Ovary (tissue), 10 donors: ENCODE measurements at places on chromosomes 6 and 20.

DNA sequence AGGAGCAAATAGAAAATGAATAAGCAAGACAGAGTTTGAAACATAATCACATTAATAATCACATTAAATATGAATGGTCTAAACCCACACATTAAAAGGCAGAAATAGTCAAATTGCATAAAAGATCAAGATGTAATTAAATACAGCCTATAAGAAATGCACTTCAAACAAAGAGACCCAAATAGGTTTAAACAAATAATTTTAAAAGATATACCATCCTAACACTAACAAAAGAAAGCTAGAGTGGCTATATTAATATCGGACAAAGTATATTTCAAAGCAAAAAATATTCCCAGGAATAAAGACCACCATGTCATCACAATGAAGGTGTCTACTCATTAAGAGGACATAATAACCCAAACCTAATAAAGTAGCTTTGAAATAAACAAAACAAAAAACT lies 140.2 kb downstream of the WDR27 start:
- no peaks in the 10 kb centered on the region for H3K4me1 ChIP-seq
- no peak overlapping the region for H3K27ac ChIP-seq
- no peaks in the 10 kb centered on the region for H3K27me3 ChIP-seq

GRCh38 chr20:57240581-57241362 lies 25.7 kb downstream of the BMP7 start:
- no peaks in the 10 kb centered on the region for H3K4me1 ChIP-seq
- H3K36me3 ChIP-seq: no peaks in the 10 kb centered on the region
- no peak overlapping the region for H3K4me3 ChIP-seq
- no peak overlapping the region for H3K27ac ChIP-seq

- H3K4me3 ChIP-seq: no peak overlapping the region
- DNase-seq: no peak
- H3K27ac ChIP-seq: no peak overlapping the region
These were observed 71.3 kb upstream of the IYD start for GRCh38 chr6:150297327-150298029.

- H3K4me3 ChIP-seq: no peak overlapping the region
- no peaks in the 10 kb centered on the region for H3K4me1 ChIP-seq
- no peak for DNase-seq
- H3K27me3 ChIP-seq: no peaks in the 10 kb centered on the region
- H3K27ac ChIP-seq: no peak overlapping the region
These were observed 24.4 kb upstream of the EDN1 start for GRCh38 chr6:12265791-12266190.

- H3K4me3 ChIP-seq: no peak overlapping the region
- H3K4me1 ChIP-seq: no peaks in the 10 kb centered on the region
- no peak overlapping the region for H3K27ac ChIP-seq
- H3K36me3 ChIP-seq: no peaks in the 10 kb centered on the region
These were observed 58.6 kb downstream of the PPP1R3G start for GRCh38 chr6:5143634-5144311.

DNA sequence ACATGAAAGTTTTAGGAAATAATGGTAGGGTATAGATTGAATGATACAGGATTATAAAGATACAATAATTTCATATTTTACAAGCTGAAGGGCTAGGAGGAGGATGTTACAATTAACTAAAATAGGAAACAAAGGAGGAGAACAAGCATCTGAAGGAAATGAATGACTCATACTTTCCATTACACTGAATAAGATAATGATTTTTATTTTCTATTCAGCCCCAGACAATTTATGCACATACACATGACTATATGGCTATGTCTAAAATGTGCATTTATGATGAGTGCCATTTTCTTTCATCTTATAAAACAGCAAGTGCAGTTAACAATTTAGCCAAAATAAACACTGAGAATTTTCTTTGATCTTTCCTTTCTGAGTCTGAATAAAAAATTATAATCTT lies 994.6 kb upstream of the ADGRB3 start:
- no peaks in the 10 kb centered on the region for H3K4me1 ChIP-seq
- no peak for DNase-seq
- no peaks in the 10 kb centered on the region for H3K27me3 ChIP-seq
- no peak overlapping the region for H3K27ac ChIP-seq

DNA sequence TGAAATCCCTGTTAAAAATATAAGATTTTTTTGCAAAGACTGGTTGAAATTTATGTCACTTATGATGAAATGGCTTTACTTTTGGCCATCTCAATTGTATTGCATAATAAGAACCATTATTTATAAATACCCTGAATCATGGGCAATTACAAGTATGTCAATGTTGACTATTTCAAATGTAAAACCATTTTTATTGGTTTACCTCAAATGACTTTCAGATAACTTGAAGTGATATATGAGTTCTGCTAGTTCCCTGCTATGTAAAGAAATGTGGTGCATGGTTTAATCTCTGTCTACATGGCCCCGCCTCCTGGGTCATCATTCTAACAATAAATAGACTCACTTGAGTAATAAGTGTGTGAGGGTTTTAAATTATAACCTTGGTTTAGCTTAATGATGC lies 275.6 kb upstream of the PREP start:
- no peaks in the 10 kb centered on the region for H3K4me1 ChIP-seq
- no peak for DNase-seq
- no peak overlapping the region for H3K27ac ChIP-seq
- no peaks in the 10 kb centered on the region for H3K27me3 ChIP-seq

DNA sequence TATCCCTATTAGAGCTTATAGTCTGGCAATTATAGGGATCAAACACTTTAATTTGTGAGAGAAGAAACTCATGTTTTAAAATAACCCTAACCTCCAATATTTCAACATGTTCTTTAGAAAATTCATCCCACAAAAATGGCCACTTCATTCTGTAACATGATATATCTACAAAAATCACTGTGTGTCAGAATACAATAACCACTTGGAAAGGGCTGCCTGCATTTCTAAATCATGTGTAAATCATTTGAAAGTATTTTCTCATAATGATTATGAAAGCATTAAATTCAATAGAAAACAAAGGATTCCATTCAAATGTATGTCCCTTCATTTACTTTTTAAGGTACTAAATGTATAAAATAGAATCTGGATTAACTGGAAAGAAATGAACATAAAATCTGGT lies 101.4 kb upstream of the NHSL1 start:
- no peaks in the 10 kb centered on the region for H3K27me3 ChIP-seq
- DNase-seq: no peak
- no peaks in the 10 kb centered on the region for H3K36me3 ChIP-seq
- H3K4me3 ChIP-seq: no peak overlapping the region

- peaks cover 6% of the 10 kb centered on the region for H3K4me1 ChIP-seq
- H3K36me3 ChIP-seq: no peaks in the 10 kb centered on the region
- no peaks in the 10 kb centered on the region for H3K27me3 ChIP-seq
- no peak overlapping the region for H3K27ac ChIP-seq
- no peak for DNase-seq
These were observed 87.5 kb upstream of the RPS6KA2 start for GRCh38 chr6:166714581-166714980.

- no peak for DNase-seq
- H3K27ac ChIP-seq: no peak overlapping the region
- H3K4me1 ChIP-seq: peaks cover 2% of the 10 kb centered on the region
- no peaks in the 10 kb centered on the region for H3K27me3 ChIP-seq
These were observed 138.8 kb downstream of the HIVEP1 start for GRCh38 chr6:12150812-12151432.

DNA sequence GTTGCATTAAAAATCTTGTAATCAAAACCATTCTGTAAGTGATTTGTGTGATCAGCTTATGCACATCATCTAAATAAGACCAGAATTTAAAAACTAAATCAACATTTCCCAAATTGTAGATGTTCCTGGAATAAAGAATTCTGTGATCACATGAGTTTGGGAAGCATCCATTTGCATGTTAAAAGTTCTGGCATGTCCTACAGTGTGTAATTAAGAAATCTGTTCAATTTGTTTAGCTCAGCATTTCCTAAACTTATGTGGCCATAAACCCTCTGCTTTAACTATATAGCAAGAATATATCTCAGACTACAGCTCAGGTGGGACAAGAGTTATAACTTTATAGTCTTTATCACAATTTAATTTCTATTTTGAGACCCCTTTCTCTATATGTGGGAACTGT lies 399.1 kb downstream of the LAMA2 start:
- no peak overlapping the region for H3K4me3 ChIP-seq
- no peaks in the 10 kb centered on the region for H3K27me3 ChIP-seq
- no peaks in the 10 kb centered on the region for H3K4me1 ChIP-seq
- DNase-seq: no peak
- H3K27ac ChIP-seq: no peak overlapping the region
- no peaks in the 10 kb centered on the region for H3K36me3 ChIP-seq

GRCh38 chr6:142844065-142844755 lies 100.8 kb downstream of the HIVEP2 start:
- H3K4me3 ChIP-seq: no peak overlapping the region
- peaks cover 11% of the 10 kb centered on the region for H3K4me1 ChIP-seq
- no peak overlapping the region for H3K27ac ChIP-seq
- no peak for DNase-seq

DNA sequence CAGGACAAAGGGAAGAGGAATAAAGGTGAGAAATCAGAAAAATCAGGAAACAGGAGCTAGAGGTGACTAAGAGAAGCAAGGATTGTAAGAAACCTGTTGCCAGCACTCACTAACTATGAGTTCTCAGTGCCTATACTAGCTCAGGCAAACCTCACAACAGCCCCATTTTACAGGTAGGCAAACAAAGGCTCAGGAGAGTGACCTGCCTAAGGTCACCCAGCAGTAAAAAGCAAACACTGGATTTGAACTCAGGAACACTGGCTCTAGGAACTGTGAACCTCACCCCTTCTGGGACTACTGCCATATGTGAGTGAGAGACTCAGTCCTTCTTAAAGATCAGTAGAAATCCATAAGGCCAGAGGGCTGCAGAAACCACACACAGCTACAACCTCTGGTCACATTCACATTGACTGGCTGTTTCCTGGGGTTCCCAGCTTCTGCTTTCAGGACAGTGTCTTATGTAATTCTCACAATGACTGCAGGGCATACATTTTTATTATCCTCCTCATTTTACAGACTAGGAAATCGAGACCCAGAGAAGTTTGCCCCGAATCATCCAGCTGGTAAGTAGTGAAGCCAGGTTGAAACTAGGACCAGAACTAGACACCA lies 80.7 kb upstream of the MAFB start:
- H3K27ac ChIP-seq: no peak overlapping the region
- DNase-seq: no peak
- H3K4me1 ChIP-seq: no peaks in the 10 kb centered on the region

GRCh38 chr6:158818581-158819212 lies 471 bp downstream of the EZR start:
- H3K36me3 ChIP-seq: no peaks in the 10 kb centered on the region
- DNase-seq: peak; percentile 79
- no peaks in the 10 kb centered on the region for H3K27me3 ChIP-seq
- peak overlapping the region; percentile 94 for H3K27ac ChIP-seq
- peaks cover 14% of the 10 kb centered on the region for H3K4me1 ChIP-seq

DNA sequence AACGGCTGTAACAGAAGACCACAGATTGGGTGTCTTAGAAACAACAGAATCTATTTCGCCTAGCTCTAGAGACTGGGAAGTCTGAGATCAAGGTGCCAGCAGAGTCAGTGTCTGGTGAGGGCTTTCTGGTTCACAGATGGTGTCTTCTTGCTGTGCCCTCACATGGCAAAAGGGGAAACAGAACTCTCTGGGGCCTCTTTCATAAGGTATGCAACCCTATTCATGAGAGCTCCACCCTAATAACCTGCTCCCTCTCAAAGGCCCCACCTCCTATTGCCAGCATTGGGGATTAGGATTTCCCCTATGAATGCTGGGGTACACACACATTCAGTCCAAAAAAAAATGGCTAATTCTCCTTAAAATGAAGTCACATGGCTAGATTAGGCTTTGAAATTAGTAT lies 10.0 kb downstream of the TXNDC5 start:
- no peaks in the 10 kb centered on the region for H3K36me3 ChIP-seq
- no peak for DNase-seq
- H3K4me1 ChIP-seq: peaks cover 8% of the 10 kb centered on the region
- no peak overlapping the region for H3K4me3 ChIP-seq
- H3K27ac ChIP-seq: no peak overlapping the region

DNA sequence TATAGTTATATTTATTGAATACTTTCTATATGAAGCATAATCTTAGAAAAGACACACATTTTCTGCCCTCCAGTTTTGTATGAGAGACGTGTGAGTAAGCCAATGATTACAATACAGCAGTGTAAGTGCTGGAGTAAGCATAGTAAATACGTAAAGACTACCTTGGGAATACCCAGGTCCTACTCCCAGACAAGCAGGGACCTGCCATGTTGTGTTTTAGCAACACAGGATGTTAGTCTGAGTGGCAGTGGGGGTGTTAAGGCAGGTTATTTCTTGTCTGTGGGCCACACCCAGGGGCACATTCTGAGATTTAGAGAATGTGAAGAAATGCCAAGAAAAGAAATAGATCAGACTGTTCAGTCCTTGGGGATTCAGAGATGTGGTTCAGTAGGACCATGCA lies 34.3 kb upstream of the RNF144B start:
- no peaks in the 10 kb centered on the region for H3K4me1 ChIP-seq
- no peak overlapping the region for H3K4me3 ChIP-seq
- H3K27me3 ChIP-seq: no peaks in the 10 kb centered on the region
- no peaks in the 10 kb centered on the region for H3K36me3 ChIP-seq

DNA sequence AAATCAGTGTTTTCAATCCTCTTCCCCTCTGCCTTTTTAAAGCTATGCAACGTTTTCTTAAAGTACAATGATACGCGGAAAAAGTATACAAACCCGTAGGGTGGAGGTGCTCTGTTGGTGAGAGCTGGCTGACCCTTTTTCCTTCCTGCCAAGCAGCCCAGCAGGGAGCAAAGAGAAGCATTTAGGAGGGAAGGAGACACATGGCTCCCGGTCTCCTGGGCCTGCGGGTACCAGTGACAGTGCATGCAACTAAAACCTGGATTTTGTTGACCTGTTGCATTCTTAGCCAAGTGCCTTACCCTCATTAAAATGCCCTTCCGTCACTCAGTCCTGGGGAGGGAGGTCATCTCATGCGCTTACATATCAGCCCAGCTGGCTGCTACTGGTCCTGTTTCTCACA lies 87.2 kb downstream of the SLX4IP start:
- no peaks in the 10 kb centered on the region for H3K27me3 ChIP-seq
- no peak overlapping the region for H3K4me3 ChIP-seq
- no peak for DNase-seq
- H3K36me3 ChIP-seq: no peaks in the 10 kb centered on the region

- DNase-seq: peak; percentile 72
- H3K4me1 ChIP-seq: peaks cover 3% of the 10 kb centered on the region
- no peak overlapping the region for H3K4me3 ChIP-seq
- no peak overlapping the region for H3K27ac ChIP-seq
- no peaks in the 10 kb centered on the region for H3K36me3 ChIP-seq
- H3K27me3 ChIP-seq: no peaks in the 10 kb centered on the region
These were observed 205.6 kb upstream of the RIN2 start for GRCh38 chr20:19552221-19553180.

DNA sequence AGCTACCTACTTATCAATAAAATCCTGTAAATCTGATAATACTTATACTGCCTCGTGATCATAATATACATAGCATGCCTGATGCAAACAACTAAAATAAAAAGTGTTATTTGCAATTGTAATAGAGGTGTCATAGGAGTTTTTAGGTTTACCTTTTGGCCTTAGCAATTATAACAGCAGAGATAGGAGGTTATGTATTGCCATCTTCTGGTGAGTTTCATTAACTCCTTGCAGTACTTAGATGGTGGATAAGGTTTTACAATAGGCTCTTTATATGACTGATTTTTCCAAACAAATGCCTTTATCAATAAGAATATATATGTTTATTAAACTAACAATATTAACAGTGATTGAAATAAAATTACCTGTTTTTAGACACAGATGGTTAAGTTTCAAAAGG lies 27.8 kb upstream of the MYCT1 start:
- H3K27me3 ChIP-seq: no peaks in the 10 kb centered on the region
- no peak overlapping the region for H3K4me3 ChIP-seq
